Breast epithelium (tissue), 4 donors: ENCODE measurements at places on chromosomes 3 and 15.

GRCh38 chr15:63858881-63859280 lies 25.1 kb upstream of the HERC1 start:
- no peak for DNase-seq

- no peak for DNase-seq
These were observed 4.0 kb downstream of the ANKDD1A start for GRCh38 chr15:64915518-64916227.

GRCh38 chr3:128380295-128380694 lies 86.4 kb downstream of the DNAJB8 start:
- DNase-seq = no peak

GRCh38 chr3:134332344-134332743 lies 41.9 kb downstream of the AMOTL2 start:
- no peak for DNase-seq

DNA sequence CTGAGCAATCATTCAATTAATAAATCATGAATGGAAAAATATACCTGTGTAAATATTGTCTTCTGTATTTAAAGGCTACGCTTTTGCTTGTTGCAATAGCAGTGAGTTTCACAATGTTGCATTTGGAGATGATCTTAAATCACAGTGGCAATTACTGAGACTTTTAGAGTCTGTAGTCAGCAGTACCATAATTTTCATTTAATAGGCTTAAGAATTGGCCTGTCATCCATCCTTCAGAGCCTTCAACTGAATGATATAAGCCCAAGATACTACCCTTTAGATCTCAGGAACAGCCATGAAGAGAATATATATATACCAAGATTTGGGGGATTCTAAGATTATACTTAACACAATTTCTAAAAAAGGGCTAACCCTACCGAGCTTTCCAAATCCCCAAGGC lies 458.1 kb downstream of the GBE1 start:
- no peak for DNase-seq

- DNase-seq = no peak
These were observed 6.7 kb downstream of the KNSTRN start for GRCh38 chr15:40388941-40389823.
